Activated naive CD4-positive, alpha-beta T cell (primary cell): ENCODE measurements at places on chromosomes 11 and 22.

DNA sequence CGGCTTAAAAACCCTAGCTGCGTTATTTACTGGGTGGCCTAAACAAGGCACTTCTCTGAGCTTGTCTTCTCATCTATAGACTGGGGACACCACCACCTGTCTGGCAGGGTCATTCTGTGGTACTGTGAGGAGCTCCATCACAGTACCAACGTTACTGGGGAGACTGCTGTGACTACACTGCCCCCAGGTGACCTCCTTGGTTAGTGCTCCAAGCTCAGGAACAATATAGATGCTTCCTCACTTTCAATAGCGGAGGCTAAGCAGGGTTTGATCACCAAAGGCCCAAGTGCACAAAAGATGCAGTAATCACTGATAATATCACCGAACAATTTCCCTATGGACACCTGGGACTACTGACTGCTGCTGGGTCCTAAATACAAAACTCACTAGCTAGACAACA, 18.8 kb downstream of the PRPF19 start:
- no peak for DNase-seq

- no peak for DNase-seq
These were observed 11.7 kb upstream of the UCP3 start for GRCh38 chr11:74020539-74020938.

DNA sequence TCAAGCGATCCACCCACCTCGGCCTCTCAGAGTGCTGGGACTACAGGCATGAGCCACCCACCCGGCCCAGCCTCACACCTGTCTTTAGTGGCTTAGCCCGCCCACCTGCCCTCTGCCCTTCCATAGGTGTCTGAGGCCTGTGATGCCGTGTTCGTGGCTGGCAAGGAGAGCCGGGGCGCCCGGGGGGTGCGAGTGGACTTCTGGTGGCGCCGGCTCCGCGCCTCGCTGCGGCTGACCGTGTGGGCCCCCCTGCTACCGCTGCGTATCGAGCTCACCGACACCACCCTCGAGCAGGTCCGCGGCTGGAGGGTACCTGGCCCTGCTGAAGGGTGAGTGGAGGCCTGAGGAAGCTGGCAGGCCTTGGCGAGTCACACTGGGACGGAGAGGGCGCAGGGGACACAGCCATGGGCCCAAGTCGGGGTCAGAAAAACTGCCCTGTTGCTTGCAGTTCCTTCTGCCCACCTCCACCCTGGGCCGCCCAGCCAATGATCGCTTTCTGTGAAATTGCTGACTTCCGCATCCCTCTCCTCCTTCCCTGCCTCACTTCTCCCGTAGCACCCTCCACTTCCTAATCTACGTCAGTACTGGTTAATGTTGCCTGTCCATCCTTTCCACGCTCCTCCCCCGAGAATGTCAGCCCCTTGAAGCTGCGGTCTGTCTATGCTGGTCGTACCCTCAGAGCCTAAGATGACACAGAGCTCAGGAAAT, 9.3 kb downstream of the TMEM132A start:
- DNase-seq = no peak

GRCh38 chr22:50245214-50246072, 620 bp upstream of the TUBGCP6 start:
- DNase-seq = no peak

- DNase-seq = no peak
These were observed 236.5 kb downstream of the DDX10 start for GRCh38 chr11:108901359-108901758.

GRCh38 chr11:123519055-123519796, 89.2 kb downstream of the GRAMD1B start:
- no peak for DNase-seq

DNA sequence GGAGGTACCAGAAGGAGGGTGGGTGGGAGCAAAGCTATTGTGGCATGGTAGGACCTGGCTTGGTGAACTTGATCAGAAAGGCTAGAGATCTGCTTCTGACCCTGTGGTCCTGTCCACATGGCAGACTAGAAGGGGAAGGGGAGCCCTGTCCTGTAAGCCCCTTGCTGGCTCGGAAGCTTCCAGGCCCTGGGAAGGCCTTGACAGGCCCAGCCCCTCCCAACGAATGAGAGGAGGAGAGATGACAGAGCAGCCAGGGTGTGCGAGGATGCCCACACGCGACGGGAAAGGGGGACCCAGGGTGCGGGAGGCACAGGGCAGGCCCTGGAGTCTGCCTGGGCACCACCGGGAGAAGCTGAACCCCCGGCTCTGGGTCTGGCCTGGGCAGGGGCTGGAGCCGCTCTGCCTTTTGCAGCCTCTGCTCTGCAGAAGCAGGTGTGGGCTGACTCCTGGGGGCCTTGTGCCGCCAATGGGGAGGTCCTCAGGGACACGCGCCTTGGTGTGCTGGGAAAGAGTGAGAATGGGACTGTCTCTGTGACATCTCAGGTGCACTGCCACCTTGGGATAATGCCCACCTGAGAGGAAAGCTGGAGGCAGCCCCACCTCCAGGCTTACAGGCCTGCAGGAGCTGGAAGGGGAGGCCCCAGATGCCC, 1447.5 kb downstream of the BRD1 start:
- DNase-seq = no peak

DNA sequence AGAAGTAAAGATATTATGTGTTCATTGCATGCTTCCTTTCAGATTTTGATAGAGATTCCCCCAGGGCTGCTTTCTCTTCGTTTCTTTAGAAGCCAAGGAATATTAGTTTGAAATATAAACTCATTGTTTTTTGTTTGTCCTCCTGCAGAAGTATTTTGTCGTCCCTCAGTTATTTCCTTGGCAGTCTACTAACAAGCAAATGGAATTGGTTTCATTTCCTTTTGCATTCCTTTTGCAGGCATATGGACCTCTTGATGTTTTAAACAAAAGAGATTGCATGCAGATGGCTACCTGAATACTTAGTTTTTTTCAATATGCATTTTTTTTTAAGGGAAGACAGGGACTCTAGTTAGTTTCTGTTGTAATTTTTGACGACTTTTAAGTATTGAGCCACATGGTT, 62.2 kb downstream of the BCL2L13 start:
- no peak for DNase-seq

GRCh38 chr22:28892175-28892731, 8.9 kb downstream of the ZNRF3 start:
- DNase-seq = no peak

DNA sequence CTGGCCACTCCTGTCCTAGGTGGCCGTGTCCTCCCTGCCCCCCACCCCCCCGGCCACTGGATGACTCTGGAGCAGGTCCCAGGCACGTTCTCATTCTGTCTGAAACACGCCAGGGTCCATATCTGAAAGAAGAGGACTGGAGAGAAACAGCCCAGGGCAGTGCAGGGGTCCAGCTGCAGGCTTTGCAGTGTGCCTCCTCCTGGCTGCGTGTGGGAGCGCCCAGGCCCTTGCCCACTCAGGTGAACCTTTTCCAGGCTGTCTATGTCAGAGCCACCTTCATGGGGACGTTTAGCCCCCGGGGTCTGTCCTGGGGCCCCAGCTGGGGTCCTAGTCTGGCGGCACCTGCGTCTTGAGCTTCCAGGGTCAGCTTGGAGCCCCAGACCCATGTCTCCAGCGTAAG, 15.6 kb downstream of the GRAMD4 start:
- DNase-seq = no peak

DNA sequence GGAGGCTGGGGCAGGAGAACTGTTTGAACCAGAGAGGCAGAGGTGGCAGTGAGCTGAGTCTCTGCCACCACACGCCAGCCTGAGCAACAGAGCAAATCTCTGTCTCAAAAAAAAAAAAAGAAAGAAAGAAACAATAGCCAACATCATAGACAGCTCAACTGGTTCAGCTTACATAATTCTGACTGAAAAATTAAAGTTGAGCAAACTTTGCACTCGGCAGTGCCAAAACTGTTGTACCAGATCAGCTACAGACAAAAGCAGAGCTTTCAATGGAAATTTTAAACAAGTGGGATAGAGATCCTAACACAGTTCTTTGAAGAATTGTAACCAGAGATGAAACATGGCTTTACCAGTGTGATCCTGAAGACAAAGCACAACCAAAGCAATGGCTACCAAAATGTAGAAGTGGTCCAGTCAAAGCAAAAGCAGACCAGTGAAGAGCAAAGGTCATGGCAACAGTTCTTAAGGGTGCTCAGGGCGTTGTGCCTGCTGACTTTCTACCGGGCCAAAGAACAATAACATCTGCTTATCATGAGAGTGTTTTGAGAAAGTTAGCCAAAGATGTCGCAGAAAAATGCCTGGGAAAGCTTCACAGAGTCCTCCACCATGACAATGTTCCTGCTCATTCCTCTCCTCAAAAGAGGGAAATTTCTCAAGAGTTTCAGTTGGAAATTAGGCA, 59.3 kb downstream of the TTC28 start:
- no peak for DNase-seq

- no peak for DNase-seq
These were observed 52.6 kb downstream of the SLC1A2 start for GRCh38 chr11:35366798-35367197.
